Left forelimb (tissue), 1 donor: ENCODE measurements at places on chromosomes 1 and 21.

GRCh38 chr1:111454859-111455641 lies 5.8 kb downstream of the ATP5PB start:
- no peak for DNase-seq

GRCh38 chr21:37071561-37072273 lies 1.2 kb downstream of the PIGP start:
- peak; percentile 68 for DNase-seq

- no peak for DNase-seq
Observed at GRCh38 chr1:69483246-69483645, 84.5 kb upstream of the LRRC7 start.

GRCh38 chr1:194830387-194830786 lies 1644.0 kb upstream of the B3GALT2 start:
- DNase-seq: no peak

DNA sequence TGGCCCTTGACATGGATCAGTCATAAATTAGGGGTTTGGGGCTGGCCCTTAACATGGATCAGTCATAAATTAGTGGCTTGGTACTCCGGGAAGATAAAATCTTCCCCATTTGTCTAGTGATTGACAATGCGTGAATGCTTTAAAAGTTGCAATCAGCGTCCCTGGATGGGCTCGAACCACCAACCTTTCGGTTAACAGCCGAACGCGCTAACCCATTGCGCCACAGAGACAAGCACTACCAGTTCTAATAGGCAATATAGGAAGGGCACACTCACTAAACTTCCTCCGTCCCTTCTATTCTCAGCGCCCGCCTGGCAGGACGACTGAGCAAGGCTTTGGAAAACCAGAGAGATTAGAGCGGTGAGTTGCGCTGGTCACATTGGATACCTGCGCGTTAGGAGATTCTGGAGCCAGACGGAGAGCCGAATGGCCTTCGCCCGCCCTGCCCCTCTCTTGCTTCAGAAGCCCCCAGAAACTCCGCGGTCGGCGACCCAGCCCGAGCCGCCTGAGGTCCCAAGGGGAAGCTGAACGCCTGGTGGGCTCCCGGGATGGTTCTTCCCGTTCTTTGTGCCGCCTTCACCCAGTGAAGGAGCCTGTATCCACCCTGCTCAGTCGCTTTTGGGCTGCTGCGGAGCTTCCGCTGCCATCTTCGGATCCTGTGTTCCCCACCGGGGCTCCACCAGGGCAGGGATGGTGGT lies 235.9 kb downstream of the FAM72C start:
- DNase-seq: no peak

DNA sequence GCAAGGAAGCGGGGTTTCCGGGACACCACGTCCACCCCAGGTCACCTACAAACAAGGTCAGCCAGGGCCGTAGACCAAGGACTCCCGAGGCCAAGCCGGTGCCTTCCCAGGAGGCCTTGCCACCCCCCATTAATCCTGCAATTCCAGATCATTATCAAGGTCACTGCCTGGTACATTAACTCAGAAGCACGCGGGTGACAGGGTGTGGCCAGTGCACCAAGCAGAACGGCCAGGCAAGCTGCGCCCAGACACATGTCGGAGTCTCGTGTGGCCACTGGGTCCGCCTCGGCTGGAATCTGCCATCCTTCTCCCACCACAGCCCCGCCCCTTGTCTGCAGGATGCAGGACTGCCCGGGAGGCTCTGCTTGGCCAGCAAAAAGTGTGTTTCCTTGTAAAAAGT lies 144.7 kb downstream of the PRDM16 start:
- no peak for DNase-seq

DNA sequence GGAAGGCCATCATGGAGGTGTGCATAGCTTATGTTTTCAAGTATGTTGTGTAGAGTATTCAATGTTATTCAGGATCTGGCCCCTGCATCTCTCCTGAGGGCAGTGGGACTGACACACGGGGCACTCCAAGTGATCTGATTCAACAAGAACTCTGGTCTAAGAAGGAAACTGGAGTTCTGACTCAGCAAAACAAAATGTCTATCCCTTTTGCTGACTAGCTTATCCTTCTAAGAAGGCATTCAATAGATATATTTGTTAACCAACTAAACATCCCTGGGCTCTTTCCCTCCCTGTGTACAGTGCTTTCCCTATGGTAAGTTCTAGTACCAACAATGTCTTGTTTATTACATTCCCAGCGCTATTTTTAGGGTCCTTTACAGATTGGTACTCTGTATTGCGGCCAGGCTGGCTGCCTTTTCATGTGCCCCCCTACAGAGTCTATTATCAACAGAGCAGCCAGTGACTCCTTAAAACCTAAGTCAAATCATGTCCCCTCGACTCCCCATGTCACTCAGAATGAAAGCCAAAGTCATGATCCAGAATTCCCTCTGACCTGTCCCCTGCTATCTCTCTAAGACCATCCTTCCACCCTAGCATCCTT lies 304.9 kb downstream of the KCNH1 start:
- no peak for DNase-seq

GRCh38 chr1:67777016-67777415 lies 56.3 kb downstream of the GNG12 start:
- no peak for DNase-seq
